ENCODE measurements at places on chromosomes 6 and 20. TPM values are rescaled to one million over a fixed set of nuclear protein-coding genes. Genes with fewer than 3 reads are reported as not detected.

DNA sequence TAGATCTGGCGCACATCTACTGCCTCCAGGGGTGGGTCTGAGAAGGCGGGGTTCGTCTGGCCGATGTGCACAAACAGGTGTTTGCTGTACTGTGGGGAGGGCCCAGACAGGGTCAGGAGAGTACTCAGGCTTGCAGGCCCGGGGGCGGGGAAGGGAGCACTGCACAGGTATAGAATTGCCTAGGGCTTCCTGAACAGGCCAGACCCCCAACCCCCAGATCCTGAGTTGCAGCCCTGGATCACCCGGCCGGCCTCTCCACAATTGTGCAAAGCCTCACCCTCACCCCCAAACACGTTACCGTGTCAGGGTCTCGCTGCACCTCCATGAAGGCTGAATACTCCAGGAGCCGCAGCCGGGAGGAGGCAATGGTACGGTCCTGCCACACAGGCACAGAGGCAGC, 7.8 kb downstream of the RPL10A start:
- DNase-seq = no peak

CLVS2 gene
- total RNA-seq = not detected

SLC13A3 gene
- total RNA-seq = not detected

GRCh38 chr20:20085812-20086211, 33.5 kb downstream of the CFAP61 start:
- no peak for DNase-seq

ZC2HC1B gene
- not detected for total RNA-seq

BLOC1S5 gene
- 22.0 TPM for total RNA-seq

GRCh38 chr6:53065266-53066076, at the start of gene FBXO9:
TSS of gene FBXO9 (plus strand) at chr6:53065404. CDS start at chr6:53065790, 386 bp downstream.
- peak; percentile 25 for DNase-seq

- DNase-seq = no peak
These were observed 89.1 kb downstream of the AIG1 start for GRCh38 chr6:143149771-143150170.

CDS2 gene
- total RNA-seq = 31.2 TPM

DNA sequence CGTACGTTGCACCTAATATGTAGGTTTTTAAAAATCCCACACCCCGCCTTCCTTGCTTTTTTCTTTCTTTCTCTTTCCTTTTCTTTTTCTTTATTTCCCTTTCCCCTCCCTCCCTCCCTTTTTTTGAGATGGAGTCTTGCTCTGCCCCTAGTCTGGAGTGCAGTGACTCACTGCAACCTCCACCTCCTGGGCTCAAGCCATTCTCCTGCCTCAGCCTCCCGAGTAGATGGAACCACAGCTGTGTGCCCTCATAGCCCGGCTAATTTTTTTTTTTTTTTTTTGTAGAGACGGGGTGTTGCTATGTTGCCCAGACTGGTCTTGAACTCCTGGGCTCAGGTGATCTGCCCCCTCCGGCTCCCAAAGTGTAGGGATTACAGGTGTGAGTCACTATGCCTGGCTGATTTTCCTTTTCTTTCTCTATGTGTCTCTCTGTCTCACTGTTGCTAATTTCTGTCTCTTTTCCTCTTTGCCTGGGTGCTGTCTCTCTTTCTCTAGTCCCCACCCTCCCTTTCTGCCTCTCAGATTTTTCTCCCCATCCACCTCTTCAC, 61.2 kb downstream of the SRC start:
- DNase-seq = no peak

DNA sequence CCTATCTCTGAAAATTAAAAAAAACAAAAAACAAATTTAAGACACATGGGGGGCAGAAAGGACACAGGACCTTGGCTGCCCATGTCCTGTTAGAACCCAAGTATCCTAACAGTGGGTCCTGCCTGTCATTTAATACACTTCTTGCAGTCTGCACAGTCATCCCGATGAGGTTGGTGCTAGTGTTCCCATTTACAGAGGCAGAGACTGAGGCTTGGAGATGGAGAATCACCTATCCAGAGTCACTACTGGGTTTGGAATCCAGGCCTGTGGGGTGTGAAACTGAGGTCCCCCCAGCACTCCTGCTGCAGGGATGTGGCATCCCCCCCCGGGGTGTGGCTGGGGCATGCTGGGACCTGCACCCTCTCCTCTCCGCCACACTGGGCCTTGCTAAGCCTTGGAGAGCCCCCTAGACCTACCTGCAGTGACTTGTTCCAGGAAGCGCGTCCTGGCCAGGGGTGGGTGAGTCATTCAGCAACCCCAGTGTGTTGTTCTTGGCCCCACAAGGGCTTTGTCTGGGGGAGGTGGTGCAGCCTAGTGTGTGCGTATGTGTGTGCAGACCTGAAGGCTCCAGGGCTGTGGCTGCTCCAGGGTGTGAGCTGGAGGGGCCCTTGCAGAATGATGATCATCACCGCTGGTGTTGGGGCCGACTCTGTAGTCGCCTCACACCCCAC, 49.7 kb downstream of the BCAS4 start:
- DNase-seq = peak; percentile 66

DNA sequence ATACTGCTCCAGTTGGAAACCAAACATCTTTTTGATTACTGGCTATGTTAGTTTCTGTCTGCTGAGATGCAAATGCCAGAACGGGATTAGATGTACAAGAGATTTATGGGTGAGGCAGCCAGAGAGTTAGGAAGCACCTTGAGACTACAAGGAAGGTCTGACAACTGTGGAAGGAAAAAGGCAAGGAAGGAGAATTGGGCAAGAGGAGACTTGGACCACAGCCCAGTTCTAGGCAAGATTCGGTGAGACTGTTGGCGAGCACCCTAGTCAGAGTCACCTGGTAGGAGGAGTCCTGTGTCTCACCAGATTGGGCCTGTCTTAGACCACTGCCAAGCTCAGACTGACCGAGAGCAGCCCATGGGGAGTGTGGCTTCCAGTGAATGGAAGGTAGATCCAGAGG, 91.8 kb upstream of the F13A1 start:
- no peak for DNase-seq

DNA sequence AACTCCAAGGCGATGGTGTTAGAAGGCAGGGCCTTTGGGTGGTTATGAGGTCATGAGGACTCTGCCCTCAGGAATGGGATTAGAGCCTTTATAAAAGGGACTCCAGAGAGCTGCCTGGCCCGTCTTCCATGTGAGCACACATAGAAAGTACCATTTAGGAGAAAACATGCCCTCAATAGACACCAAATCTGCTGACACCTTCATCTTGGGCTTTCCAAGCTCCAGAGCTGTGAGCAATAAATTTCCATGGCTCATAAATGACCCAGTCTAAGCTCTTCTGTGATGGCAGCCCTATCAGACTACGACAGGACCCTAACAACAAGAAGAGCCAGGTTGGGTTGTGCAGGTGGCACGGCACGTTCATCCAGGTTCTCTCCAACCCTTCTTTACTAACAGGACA, 189.5 kb downstream of the CDH4 start:
- DNase-seq = no peak

GRCh38 chr6:129138739-129139405, 255.9 kb downstream of the LAMA2 start:
- DNase-seq = no peak

- no peak for DNase-seq
These were observed 97.4 kb downstream of the ME1 start for GRCh38 chr6:83333500-83333899.

DNA sequence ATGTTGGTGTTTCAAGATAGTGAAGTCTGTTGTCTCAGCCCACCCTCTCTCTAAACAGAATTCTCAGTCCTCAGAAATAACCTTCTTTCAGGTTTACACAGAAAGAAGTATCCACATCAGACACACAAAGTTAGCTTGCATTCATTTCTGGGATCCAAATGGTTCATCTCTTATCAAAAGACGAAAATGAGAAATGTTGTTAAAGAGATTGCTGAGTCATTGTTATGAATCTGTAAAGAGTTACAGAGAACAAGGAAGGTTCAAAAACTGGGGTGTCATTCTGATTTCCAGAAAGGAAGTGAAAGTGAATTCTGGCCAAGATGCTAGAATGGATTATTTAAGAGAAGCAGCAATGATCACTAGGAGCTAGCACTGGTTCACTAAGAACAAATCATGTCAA, 90.5 kb upstream of the ATXN1 start:
- DNase-seq = no peak

GRCh38 chr20:58884966-58885365, 32.5 kb downstream of the GNAS start:
- DNase-seq = no peak

PTCHD4 gene
- 1.4 TPM for total RNA-seq

- DNase-seq = no peak
These were observed 2.6 kb upstream of the RSPH3 start for GRCh38 chr6:159002432-159003155.

ANGPT4 gene
- not detected for total RNA-seq

GRCh38 chr6:104580452-104580851, 279.3 kb downstream of the HACE1 start:
- no peak for DNase-seq

- DNase-seq = no peak
These were observed 30.3 kb upstream of the AFDN start for GRCh38 chr6:167796192-167796981.

DNA sequence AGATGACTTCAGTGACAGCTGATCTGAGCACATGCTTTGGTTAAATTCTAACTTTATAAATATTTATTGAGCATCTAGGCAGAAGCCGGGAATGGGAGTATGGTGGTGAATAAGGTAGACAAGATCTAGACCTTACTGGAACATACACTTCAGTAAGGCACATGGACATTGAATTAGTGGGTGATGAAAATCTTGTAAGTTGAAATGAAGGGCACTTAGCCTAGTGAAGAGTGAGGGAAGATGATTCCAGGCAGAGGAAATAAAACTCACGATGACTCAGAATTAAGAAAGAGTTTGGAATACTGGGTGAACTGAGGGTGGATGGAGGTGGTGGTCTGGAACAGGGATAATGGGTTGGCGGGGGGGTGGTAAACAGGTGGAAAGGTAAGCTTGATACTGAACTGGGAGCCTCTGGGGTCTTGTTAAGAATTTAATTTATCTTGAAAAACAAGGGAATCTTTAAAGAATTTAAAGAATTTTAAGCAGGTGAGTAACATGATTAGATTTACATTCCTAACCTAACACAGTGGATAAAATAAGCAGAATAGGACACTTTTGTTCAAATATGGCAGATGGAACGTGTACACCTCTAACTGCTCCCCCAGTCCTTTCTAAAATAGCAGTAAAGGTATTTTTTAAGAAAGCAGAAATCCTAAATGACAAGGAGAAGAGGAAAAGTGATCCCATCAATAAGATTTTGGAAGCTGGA, 75.2 kb upstream of the ARHGAP18 start:
- no peak for DNase-seq

DNA sequence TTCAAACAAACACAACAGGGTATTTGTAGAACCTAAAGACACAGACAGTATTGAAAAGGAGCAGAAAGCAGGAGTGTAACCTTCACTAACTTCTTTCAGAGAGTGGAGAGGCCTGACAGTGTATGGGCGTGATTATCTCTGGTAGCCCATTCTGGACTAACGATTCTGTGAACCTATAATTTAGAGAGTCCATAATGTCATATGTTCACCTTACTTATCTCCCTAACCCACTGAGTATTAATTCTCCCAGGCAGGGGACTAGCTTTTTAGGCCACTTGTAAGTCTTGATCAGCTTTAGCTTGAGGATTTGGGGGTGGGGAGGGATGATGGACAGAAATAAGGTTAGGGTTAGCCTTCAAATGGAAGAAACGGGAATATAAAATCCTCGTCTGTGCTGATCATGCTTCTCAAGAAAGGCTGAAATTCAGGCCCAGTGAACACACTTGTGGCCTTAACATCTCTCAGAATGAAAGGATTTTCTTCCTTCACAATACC, 2.8 kb upstream of the PARD6B start:
- DNase-seq = no peak

SLC35D3 gene
- not detected for total RNA-seq

- no peak for DNase-seq
These were observed 14.1 kb downstream of the SGK2 start for GRCh38 chr20:43572891-43573290.

GRCh38 chr6:28433119-28433518, 10.2 kb downstream of the ZSCAN23 start:
- no peak for DNase-seq

EYA2 gene
- total RNA-seq = 0.08 TPM

TBXT gene
- total RNA-seq = not detected

EYA4 gene
- total RNA-seq = 0.05 TPM

- DNase-seq = no peak
These were observed 5.2 kb upstream of the TP53RK start for GRCh38 chr20:46694484-46694883.

CNKSR3 gene
- total RNA-seq = 14.7 TPM

DNA sequence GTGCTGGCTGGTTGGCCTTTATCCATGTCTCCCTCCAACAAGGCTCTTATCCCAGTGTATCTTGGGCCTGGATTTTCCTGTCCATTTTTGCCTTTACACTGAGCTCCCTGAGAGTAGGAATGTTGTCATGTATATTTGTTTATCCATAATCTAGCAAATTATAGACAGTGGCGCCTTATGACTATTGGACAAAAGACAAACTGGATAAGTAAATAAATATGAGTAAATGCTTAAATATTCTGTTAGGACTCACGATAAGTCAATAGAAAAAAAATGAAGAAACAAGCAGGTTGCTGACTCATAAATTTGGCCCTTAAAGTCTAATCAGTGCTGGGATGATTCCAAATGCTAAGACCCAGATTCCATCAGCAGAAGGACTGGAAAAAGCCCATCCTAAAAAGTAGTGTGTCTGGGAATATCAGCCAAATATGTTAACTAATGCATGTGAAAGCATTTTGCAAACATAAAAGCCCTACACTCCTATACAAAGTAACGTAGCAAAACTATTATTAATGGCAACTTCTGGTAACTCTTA, 55.0 kb upstream of the PCSK2 start:
- no peak for DNase-seq

DNA sequence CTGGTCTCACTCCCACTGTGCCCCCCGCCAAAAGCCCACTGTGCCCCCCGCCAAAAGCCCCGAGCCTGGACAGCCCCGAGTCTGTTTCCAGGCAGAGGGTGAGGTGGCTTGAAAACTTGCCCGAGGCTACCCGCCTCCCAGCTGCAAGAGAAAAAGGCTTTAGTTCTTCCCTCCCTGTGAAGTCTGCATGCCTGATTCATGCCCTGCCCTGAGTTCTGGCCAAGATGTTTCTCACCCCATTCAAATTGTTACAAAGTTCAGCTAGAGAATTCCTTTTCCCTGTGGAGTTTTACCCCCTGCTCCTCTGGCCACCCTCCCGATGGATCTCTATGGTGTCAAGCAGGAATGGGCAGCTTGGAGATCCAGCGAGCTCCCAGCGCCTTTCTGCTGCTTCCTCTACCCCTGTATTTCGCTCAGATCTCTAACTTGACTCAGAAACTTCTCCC, 298.8 kb upstream of the MAP3K7 start:
- no peak for DNase-seq

- no peak for DNase-seq
These were observed 136.8 kb downstream of the ALDH8A1 start for GRCh38 chr6:134813146-134813545.

SOX18 gene
- total RNA-seq = 70.0 TPM

DNA sequence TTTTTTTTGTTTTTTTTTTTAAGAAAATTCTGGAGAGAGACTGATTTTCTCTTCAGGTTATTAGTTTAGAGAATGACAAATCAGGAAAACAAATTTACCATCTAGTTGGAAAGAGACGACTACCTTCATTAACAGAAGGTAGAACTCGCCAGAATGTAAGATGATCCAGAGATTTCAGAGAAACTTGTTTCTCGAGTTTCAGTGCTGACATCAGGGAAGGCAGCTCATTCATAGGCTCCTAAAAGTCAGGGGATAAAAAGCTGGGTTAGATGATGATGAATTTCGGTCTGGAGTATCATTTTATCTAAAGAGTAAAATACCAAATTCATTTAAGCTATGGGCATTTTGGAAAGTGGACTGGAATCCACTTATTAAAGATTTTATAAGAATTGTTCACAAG, 27.9 kb downstream of the ZNF334 start:
- no peak for DNase-seq
